ENCODE measurements at places on chromosomes 4 and X. TPM values are rescaled to one million over a fixed set of nuclear protein-coding genes. Genes with fewer than 3 reads are reported as not detected.

- DNase-seq, result no peak
These were observed 283.7 kb upstream of the GATB start for GRCh38 chr4:152044331-152045036.

- DNase-seq, result no peak
These were observed 34.9 kb upstream of the FHDC1 start for GRCh38 chr4:152901205-152901604.

KIAA1210 gene
- total RNA-seq, result not detected

NPY2R gene
- 0.36 TPM for total RNA-seq
